ENCODE measurements at places on chromosomes 1 and 21.

- DNase-seq, result no peak
Measured at GRCh38 chr1:151984313-151984956, 9.2 kb downstream of the S100A10 start.

- DNase-seq, result no peak
Measured at GRCh38 chr21:35075546-35075945, 26.4 kb upstream of the RUNX1 start.

DNA sequence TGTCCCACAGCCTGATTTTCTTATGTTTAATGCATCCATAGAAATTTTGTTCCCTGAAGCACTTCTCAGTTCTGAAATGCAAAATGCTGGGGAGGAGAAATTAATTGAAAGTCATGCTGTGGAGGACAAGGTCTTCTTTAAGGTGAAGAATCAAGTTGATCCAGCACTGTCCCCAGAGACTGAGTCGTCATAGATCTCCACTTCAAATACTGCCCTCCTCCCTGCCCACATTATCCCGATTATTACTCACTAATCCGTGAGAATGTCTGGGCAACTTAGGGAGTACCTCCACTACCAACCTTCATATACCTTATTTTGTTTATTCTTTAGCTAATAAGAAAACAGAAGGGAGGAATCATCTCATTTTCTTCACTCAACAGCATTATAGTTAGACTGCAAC lies 70.0 kb upstream of the FMN2 start:
- DNase-seq, result no peak

DNA sequence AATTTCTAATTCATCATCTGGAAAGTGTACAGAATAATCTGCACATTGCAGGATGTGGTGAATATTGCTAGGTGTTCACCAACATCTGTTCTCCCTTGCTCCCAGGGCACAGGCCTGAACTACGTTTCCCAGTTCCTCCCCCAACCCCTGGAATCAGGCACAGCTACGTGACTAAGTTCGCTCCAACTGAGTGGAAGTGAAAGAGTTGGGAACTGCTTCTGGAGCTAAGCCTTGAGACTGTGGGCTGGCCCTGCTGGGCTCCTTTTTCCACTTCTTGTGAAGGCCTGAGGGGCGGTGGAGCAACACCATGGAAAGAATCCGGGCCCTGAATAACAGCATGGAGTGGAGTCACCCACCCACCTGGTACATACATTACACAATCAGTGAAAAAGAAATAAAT lies 534.6 kb downstream of the SMYD3 start:
- no peak for DNase-seq

DNA sequence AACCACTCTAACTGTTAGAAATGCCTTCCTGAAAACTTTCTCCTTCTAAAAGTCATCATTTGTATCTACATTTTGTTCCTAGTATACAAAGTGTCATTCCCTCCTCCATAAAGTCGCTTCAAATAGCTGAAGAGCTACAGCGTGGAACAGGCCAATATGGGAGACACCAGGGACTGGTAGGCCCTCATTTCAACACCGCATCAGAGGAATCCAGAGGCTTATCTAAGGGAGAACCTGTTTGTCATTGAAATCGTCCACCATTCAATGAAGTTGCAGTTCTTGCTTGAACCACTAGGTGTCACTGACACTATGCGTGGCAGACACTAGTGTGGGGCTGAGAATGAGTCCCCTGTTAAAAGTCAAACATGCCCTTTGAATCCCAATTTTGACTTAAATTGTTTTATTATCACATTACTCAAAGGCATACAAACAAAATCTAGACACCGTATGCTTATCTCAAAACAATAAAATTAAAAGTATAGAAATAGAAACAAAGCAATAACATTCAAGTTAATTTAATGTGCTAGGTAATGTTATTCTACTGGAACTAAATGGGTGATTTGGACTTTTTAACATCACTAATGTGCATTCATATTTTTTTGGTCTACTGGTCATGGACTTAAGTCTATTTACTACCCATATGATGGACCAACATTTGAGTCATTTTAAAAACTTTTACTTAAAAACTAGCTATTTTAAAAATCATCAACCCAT lies 182.3 kb downstream of the FCRL5 start:
- DNase-seq, result no peak

All from tibial nerve (tissue), 4 donors.